Activated CD8-positive, alpha-beta T cell treated with anti-CD3 and anti-CD28 coated beads for 36 hours (primary cell): ENCODE measurements at places on chromosomes 6 and 20. TPM values are rescaled to one million over a fixed set of nuclear protein-coding genes. Genes with fewer than 3 reads are reported as not detected.

Gene GATA5
- not detected for total RNA-seq

Gene ARMC2
- 2.7 TPM for total RNA-seq

DNA sequence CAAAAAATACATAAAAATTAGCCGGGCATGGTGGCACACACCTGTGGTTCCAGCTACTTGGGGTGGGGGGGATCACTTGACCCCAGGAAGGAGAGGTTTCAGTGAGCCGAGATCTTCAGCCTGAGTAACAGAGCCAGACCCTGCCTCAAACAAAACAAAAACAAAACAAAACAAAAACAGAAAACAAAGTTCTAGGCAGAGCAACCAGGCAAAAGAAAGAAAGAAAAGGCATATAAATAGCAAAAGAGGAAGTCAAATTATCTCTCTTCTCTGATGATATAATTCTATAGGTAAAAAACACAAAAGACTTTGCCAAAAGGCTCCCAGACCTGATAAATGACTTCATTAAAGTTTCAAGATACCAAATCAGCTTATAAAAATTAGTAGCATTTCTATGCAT lies 446.9 kb downstream of the HAO1 start:
- no peak for DNase-seq

DNA sequence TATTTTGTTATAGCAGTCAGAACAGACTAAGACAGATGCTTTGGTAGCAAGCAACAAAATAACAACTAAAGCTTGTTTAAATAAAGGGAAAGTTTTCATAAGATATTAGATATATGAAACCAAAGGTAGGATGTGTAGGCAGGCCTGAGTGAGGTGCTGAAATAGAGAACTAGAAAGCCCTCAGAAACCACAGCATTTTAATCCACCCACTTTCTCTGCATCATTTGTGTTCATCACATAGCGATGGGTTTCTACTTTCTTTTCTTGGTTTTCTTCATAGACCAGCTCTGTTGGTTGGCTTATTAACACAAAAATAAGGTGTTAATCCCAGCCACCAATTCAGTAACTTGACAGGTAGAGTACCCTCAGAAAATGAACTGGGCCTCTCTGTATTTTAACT lies 58.6 kb downstream of the RPS12 start:
- peak; percentile 36 for DNase-seq

GRCh38 chr6:112352101-112352500 lies 5.0 kb downstream of the RFPL4B start:
- DNase-seq = no peak

Gene PERP
- total RNA-seq = 3.7 TPM

DNA sequence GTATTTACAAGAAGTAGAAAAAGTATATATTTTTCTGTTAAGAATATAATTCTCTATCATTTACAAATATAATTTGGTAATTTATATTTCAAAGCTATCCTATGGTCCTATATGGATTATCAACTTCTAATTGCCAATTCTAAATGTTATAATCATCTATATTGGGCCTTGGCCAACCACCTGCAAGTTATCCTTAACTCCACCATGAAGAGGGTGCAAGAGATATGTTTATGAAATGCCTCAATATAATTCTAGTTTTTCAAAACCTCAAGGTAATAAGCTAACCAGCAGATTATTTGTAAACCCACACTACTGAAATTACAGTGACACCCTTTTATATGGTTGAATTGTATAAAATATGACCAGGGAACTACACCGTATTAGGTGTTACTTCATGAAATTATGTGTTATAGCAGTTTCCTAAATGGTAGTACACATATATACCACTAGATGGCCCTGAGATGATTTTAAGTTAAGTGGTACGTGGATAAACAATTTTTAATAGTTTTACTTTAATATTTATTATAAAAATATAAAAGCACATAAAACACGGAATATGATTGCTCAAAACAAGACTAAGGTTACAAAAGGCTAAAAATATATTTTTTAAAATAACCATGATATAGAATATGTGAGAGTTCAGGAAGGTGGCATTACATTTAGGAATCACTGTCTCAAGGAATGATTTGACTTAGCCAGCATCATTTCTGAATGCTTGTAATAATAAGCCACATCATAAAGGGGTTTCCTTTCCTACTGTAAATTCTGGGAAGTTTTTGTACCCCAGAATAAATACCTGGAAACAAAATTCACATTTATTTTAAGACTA lies 9.8 kb upstream of the PNISR start:
- DNase-seq = no peak

DNA sequence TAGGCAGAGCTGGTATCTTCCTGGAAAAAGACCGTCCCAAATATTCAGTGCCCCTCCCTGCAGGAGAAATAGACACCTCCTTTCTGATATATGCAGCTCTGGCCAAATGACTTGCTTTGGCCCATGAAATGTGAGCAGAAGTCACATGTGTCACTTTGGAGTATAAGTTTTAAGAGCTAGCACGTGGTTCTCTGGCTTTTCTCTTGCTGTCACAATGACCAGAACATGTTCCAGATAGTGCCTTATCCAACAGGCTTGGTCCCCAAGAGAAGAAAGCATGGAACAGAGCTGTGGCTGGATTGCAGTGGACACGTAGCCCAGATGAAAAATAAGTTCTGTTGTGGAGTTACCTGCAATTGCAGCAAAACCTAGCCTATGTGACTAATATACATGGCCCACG lies 40.4 kb downstream of the UNC5CL start:
- DNase-seq = no peak

- DNase-seq = no peak
Observed at GRCh38 chr20:52992632-52993031, 20.5 kb downstream of the TSHZ2 start.

Gene VNN1
- total RNA-seq = not detected

DNA sequence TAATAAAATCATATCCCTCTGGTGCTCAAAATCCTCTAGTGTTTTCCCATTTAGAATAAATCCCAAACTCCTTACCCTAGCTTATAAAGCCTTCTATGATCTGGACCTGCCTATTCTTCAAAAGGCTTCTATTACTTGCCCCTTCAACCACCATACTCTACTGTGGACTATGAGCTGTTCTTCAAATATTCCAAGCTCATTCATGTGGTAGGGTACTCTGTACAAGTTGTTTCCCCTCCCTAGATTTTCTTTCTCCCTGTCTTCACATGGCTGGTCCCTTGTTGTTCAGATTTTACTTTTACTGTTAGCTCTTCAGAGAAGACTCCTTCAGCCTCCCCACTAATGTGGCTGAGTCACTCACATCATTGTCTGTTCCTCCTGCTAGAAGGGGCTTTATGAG lies 193.2 kb downstream of the OGFRL1 start:
- DNase-seq = no peak

Gene C6orf58
- total RNA-seq = not detected

Gene CST4
- total RNA-seq = not detected

Gene APCDD1L
- not detected for total RNA-seq

GRCh38 chr6:73394577-73395354 lies at the start of gene DDX43:
Gene DDX43 (plus strand): TSS chr6:73394828. CDS start chr6:73394906, 78 bp downstream.
- DNase-seq = peak; percentile 50

Gene RBM24
- total RNA-seq = not detected

- DNase-seq = no peak
Observed at GRCh38 chr6:55009131-55009530, 162.6 kb downstream of the FAM83B start.

Gene PHACTR3
- total RNA-seq = not detected

- DNase-seq = no peak
Observed at GRCh38 chr6:71446470-71446869, 157.9 kb downstream of the OGFRL1 start.

DNA sequence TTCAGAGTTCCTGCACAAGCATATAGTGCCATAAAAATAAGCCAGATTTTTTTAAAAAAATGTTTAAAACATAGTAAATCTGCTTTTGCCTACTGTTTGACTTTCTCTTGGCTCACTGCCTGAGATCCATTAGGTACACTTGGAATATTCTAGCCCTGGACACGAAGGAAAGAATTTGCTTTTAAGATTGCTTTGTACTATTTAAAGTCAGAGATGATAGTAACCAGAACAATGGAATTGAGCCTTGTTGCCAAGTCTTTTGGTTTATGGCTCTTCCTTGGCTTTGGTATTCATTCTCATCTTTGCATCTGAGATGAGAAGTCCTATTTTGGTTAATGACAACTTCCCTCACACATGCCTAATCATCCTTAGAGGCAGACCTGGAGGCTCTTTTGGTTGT lies 32.4 kb downstream of the CNR1 start:
- DNase-seq = no peak

DNA sequence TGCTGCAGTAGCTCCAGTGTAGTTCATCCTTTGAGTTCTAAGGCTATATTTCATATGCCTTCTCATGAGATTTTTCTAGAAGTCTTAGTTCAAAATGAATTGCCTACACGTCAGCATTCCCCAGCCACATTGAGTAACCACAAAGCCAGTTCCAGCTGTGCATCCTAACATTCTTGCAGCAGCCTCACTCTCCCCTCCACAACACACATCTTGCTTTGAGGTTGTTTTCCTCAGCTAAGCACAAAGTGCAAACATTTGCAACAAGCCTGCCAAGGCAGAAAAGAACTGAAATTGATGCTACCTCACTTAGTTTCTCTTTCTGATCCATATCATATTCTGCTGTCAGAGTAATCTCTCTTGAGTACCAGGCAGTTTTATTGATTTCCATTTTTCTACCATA lies 160.7 kb upstream of the KCNQ5 start:
- DNase-seq = no peak
